ENCODE measurements at places on chromosomes 5 and 9.

GRCh38 chr5:30401479-30402058 is 791.9 kb upstream of the CDH6 start:
- no peak for DNase-seq

DNA sequence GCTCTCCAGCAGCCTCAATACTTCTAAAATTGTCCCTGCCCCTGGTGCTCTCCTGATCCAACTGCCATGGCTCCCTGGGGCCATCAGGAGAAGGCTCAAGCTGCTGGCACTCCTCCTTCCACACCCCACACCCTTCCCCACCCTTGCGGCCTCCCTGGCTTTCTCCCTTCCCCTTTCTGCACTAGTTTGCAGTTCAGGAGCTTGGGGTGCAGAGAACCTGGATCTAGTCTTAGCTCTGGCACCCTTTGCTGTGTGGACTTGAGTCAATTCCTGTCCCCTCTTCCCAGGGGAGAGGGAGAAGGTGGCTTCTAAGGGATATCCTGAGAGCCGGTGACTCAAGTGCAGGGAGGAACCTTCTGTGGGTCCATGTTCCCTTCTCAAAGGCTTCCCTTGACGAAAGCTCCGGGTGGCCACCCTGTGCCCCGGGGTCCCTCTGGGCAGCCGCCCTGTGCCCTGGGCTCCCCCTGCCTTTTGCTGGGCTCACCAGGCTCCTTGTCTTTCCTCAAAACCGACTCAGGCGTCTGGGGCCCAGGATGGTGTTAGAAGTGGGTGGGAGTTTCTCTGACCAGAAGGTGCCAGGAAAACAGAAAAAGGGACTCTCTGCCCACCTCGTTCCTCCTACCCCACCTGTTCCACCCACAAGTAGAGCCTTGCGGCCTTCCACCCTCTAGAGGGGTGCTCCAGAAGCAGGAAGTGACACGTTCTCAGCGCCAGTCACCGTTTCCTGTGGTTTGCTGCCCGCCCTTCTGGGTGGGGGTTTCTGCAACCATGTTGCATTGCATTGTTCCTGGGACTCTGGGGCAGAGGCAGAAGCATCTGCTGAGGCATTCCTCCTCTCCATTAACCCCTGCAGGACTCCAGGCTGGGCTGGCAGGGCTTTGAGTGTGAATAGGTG is 15.0 kb downstream of the GLIPR2 start:
- DNase-seq: no peak

- no peak for DNase-seq
Observed at GRCh38 chr9:131818089-131818488, 78.2 kb upstream of the RAPGEF1 start.

- DNase-seq: no peak
Observed at GRCh38 chr5:151130922-151131891, 26.4 kb downstream of the ANXA6 start.

DNA sequence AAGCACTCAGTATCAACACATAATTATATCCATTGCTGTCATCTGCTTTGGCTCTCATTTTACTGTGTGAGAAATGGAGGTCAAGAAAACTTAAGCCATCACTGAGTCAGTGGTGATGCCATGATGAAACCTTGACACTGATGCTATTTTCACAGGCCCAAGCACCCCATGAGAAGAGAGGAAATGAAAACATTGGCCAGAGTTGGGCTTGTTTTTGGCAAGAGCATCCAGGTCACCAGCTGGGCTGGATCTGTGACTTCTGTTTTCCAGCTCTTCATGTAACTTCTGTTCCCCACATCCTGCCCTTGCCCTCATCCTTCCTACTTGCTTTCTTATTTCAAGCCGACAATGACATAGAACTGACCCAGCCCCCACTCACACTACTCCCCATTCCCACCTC is 10.0 kb downstream of the LCP2 start:
- no peak for DNase-seq

GRCh38 chr9:34610434-34611206 is 1.3 kb downstream of the RPP25L start:
- DNase-seq: no peak

GRCh38 chr5:126100767-126101166 is 322.4 kb upstream of the GRAMD2B start:
- no peak for DNase-seq
